ENCODE measurements at places on chromosomes 13 and 19.

GRCh38 chr13:20847296-20847695, 55.2 kb downstream of the XPO4 start:
- DNase-seq, result no peak

GRCh38 chr13:36418022-36418805, 14.1 kb upstream of the CCNA1 start:
- DNase-seq, result peak; percentile 68

DNA sequence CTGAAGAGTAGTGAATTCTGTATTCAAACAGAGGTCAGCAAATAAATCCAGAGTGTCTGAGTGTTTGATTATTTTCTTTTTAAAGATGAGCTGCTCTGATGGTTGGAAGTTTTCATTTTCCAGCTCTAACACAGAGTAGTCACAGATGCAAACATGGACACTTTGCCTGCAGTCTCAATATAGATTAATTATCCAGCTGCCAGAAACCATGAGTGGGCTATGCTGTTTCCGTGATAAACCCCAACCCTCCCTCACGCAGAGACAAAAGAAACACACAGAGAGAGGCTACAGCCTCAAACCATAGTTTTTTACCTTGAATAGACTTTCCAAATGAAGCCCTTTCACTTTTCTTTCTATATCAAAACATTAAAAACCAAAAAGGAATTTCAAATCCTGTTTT, 884.7 kb downstream of the DIAPH3 start:
- DNase-seq, result no peak

DNA sequence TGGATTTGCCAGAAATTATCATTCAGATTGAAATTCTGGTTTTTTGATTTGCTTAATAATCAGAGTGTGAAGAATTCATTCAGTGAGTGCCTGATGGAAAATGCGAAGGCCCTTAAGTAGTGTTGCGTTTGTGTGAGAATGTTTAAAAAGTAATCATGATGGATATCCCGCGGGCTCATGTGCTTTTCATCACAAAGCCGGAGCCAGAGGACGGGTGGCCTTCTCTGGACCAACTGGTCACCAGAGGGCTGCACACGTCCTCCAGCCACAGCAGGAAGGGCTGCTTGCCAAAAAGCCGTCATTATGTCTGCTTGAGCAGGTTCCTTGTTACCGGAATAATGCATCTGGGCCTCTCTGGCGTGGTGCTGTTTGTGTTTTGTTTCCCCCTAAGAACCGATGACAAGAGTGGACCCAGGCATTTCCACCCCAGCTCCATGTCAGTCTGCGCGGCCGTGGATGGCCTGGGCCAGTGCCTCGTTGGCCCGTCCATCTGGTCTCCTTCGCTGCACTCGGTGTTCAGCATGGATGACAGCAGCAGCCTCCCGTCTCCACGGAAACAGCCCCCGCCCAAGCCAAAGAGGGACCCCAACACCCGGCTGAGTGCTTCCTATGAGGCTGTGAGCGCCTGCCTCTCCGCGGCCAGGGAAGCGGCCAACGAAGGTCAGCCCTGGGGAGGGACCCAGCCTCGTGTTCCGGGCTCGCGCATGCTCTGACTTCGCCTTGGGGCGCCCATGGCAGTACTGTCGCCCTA, 497.7 kb downstream of the MYO16 start:
- DNase-seq, result no peak

- no peak for DNase-seq
These were observed 881 bp downstream of the ARHGAP33 start for GRCh38 chr19:35776102-35776788.

DNA sequence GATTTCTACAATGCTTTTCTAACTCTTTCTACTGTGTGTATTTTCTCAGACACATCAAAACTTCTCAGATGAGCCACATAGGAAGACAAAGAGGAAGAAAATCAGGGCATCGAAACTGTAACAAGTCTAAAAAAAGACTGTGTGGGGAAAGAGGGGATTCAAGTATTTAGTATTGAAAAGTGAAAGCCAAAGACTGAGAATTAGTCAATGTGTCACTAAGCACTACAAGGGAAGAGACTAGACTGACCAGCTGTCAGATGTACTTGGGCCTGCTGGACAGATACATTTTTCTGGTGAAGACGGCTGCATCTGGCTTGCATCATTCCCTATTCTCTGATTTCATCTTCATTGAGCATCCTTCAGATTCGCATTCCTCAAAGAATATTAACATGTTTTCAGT, 25.4 kb downstream of the COMMD6 start:
- no peak for DNase-seq

GRCh38 chr19:29187676-29188075, 25.3 kb downstream of the UQCRFS1 start:
- DNase-seq, result no peak

- DNase-seq, result no peak
These were observed 12.8 kb downstream of the KCTD12 start for GRCh38 chr13:76873445-76873844.

GRCh38 chr13:45276913-45277312, 64.1 kb downstream of the TPT1 start:
- DNase-seq, result no peak

DNA sequence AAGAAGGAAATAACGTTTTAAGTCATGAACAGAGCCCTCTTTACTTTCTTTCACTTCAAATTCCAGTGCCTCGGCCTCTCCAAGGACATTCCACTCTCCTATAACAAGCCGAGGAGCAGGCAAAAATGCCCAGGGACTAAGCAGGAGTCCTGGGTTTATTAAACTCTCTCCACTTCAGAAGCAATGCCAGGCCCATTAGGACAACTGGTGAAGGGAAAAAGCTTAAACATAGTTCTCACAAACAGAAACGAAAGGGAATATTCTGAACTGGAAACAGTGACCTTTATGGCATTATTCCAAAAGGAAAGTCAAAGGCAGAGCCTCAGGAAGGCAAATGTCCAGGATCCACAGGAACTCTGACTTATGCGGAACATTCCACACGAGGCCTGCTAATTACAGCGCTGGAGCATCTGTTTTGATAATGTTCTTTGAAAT, 30.9 kb upstream of the MED4 start:
- DNase-seq, result no peak

DNA sequence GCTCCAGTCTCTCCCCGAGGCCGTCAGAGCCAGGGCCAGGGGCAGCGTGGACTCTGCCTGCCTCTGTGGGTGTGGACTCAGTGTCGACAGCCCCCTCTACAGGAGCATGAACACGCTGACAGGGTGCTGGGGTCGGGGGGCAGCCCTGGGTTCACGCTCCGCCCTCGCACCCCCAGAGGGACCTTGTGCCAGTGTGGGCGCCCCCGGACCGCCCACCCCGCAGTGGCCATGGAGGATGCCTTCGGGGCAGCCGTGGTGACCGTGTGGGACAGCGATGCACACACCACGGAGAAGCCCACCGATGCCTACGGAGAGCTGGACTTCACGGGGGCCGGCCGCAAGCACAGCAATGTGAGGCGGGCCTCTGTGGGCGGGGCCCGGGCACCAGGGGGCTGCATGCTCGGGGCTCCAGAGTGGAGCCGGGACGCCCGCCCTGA, 8.3 kb downstream of the TRPM4 start:
- DNase-seq, result no peak
